ENCODE measurements at places on chromosomes 1 and 21. TPM values are rescaled to one million over a fixed set of nuclear protein-coding genes. Genes with fewer than 3 reads are reported as not detected.

DNA sequence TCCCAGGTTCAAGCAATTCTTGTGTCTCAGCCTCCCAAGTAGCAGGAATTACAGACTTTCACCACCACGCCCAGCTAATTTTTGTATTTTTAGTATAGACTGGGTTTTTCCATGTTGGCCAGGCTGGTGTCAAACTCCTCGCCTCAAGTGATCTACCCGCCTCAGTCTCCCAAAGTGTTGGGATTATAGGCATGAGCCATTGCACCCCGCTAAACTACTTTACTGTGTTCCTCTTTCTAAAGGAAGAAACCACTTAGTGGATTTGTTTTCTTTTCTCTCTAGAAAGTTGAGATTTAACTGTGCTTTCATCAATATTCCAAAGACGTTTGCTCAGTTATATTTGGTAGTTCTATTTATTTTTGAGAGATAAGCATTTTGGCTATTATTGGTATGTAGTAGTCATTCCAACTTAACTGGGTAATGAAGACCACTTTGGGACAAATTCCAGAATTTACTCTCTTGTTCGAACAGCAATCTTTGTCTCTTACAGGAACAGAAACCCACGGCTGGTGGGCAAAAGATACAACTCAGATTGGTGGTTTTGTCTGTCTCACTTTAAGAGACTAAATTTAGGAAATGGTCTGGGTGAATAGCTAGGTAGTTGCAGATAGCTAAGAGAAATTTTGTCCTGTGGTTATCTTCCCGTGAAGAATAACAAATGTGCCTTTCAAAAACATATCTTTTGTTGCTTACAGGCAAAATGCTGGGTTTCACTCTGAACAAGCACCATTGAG lies 103.5 kb upstream of the CD55 start:
- DNase-seq: no peak

DNA sequence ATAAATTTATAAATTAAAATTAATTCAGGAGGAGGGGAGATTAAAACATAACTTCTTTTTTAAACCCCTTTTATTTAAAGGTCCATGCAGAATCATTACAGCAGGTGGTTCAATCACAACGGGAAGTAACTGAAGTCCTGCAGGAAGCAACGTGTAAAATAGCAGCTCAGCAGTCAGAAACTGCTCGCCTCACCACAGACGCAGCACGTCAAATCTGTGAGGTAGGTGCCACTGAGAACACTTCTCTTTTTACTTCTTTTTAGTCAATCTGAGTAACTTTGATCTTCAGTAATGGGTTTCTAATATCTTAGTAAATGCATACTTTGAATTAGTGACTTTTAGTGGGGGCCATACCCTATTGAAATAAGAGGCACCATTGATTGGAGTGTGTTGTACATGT lies 87.0 kb downstream of the CEP350 start:
- no peak for DNase-seq

GRCh38 chr1:206471415-206471801 lies 1.1 kb downstream of the IKBKE start:
- DNase-seq: no peak

GRCh38 chr1:29239142-29239541 lies 2.8 kb downstream of the PTPRU start:
- no peak for DNase-seq

DNA sequence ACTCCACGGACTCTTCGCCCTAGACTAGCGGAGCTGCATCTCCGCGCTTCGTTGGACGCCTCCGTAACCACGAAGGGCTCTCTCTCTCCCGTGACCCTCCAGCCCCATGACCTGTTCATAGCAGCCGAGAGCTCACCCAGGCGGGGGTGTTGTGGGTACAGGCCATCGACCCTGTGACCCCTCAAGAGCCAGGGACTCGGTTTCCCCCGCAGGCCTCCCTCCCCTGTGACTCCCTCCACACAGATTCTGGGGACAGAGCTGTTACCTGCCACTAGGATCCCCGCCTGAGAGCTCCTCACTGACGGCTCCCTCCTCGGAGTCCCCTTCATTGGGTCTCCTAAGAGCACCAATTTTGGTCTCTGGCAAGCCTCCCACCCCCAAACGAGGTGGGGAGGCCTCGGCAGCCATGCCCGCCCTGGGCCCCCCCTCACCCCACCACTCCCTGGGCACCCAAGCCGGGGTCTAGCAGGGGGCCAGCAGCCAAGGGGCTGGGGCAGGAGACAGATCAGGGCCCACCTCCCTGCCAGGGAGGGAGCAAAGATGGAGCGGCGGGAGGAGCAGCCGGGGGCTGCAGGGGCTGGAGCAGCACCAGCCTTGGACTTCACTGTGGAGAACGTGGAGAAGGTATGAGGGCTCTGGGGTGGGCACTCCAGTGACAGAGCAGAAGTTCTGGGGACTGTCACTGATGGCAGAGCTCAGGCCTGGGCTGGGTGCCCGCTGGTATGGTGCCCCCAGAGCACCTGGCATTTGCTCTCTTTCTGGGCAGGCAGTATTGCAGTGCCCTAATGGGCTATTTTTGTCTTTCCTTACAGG lies 517 bp downstream of the IPO13 start:
- DNase-seq: no peak

- DNase-seq: no peak
Observed at GRCh38 chr1:153711026-153711425, 16.8 kb upstream of the INTS3 start.

GRCh38 chr1:85319931-85320330 lies 43.5 kb upstream of the BCL10 start:
- DNase-seq: no peak

- no peak for DNase-seq
Observed at GRCh38 chr1:223508796-223509195, 115.6 kb downstream of the CCDC185 start.

- no peak for DNase-seq
Observed at GRCh38 chr1:50562106-50562505, 138.9 kb upstream of the DMRTA2 start.

- DNase-seq: no peak
Observed at GRCh38 chr1:109827986-109828385, 64.3 kb upstream of the EPS8L3 start.

DNA sequence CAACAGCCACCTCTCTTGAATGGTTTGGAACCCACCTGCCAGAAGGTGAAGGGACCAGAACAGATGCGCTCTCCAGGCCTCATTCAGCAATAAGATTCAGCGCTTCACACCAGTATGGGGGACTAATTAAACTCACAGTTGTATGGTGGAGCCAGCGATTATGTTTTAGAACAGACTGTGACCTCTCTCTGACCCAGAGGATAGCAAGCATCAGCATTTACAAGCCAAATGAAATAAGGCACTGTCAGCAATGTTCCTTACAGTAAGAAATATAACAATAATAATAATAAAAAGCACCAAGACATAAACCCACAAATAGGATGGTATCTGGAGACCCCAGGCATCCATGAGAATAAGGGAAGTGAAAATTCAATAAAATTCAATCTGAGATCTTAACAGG lies 6.9 kb upstream of the CDC42BPA start:
- DNase-seq: no peak

DNA sequence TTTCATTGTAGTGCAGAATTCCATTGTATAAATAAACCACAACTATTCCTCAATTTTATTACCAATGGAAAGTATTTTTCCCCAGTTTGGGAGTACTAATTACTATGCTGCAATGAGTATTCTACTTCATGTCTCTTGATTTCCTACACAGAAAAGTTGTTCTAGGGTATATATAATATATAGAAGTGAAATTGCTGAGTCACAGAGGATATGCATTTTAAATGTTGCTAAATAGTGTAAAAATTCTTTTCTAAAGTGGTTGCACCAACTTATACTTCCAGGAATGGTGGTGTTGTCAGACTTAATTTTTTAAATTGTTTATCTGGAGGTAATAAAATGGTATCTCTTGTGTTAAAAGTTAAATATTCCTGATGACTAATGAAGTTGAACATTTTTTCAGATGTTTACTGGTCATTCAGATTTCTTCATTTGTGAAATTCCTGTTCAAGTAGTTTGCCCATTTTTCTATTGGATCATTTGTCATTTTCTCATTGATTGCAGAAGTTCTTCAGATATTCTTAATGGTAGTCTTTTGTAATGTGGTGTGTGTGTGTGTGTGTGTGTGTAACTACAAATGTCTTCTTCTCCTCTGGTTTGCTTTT lies 19.1 kb upstream of the MYOG start:
- DNase-seq: no peak

- DNase-seq: no peak
Observed at GRCh38 chr1:228842094-228842775, 107.0 kb downstream of the RHOU start.

DNA sequence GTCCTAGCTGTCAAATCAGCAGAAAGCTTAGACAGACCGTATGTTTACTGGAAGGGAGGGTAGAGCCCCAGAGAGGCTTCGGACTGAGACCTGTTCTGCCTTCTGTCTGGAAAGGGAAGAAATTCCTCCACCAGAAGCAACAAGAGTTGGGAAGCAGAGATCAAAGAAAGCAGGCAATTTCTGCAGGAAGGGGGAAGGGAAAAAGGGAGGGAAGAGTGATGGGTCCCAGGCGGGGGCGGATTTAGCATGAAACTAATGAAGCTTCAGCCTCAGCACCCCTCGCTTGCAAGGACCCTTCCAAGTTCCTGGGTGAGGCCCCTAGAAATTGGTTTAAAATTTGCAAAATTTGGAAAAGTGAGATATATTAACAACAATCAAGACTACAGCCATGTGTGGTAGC lies 26.6 kb upstream of the FAM20B start:
- no peak for DNase-seq

DNA sequence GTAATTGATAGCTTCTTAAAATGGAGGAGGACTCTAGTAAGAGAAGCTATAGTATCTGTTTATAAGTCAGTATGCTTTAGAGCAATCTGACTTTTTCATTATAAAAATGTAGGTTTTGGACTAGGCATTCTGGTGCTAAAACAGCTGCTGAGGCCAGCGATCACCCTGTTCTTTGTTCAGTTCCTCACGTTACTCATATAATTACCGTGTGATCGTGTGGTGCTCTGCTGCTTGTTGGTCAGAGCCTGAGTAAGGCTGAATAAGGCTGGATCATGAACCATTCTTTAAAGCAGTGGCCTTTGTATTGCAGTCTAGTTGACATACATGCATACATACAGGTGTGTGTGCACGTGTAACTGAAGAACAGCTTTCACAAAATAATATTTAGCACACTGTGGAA lies 25.2 kb downstream of the CDC42 start:
- DNase-seq: no peak

- DNase-seq: no peak
Observed at GRCh38 chr1:154988058-154988954, 5.1 kb upstream of the LENEP start.

GRCh38 chr1:205928317-205928716 lies 14.9 kb downstream of the SLC26A9 start:
- DNase-seq: no peak

DNA sequence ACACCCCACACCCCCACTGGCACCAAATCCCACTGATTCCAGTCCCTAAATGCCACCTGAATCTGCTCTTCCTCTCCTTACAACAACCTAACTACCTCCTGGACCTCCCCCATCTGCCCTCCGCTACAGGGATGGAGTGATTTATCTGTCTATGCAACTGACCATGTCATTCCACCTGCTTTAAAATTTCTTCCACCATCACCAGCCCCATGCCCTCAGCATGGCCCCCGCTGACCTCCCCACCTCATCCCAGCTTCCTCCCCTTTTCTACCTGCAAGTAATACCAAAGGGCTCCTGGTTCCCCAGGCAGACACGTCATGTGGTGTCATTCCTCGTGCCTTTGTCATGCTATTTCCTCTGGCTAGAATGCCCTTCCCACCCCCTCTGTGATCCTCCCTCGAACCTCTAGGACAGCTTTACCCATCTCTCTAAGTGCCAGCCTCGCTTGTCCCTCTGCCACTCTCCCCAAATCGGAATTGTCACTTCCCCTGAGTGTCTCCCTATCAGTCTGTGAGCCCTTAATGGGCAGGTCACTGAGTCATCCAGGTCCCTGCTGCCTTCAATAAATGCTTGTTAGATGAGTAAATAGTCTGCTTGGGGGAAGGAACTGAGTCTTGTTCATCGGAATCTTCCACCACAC lies 3.7 kb downstream of the GJB4 start:
- DNase-seq: no peak

Gene TPRG1L
- total RNA-seq: 30.2 TPM

Gene PRUNE1
- total RNA-seq: 6.2 TPM

Gene S100A16
- total RNA-seq: 118 TPM

Gene OBSCN
- 7.1 TPM for total RNA-seq

Gene PIGR
- 0.24 TPM for total RNA-seq

Gene AADACL4
- total RNA-seq: not detected

Gene SPATA45
- not detected for total RNA-seq

Gene ANXA9
- 5.6 TPM for total RNA-seq

Gene ADGRL4
- total RNA-seq: 282 TPM

Gene CCDC185
- total RNA-seq: not detected

Gene ARTN
- total RNA-seq: 0.72 TPM

Gene RIPK4
- total RNA-seq: 2.5 TPM

Gene LRRC8C
- 39.4 TPM for total RNA-seq

Data from omental fat pad (tissue), 4 donors.